Brain (organoid and tissue), 16 donors: ENCODE measurements at places on chromosomes 1 and 21.

GRCh38 chr1:34844252-34844634 is 15.3 kb downstream of the SMIM12 start:
- DNase-seq, result no peak

DNA sequence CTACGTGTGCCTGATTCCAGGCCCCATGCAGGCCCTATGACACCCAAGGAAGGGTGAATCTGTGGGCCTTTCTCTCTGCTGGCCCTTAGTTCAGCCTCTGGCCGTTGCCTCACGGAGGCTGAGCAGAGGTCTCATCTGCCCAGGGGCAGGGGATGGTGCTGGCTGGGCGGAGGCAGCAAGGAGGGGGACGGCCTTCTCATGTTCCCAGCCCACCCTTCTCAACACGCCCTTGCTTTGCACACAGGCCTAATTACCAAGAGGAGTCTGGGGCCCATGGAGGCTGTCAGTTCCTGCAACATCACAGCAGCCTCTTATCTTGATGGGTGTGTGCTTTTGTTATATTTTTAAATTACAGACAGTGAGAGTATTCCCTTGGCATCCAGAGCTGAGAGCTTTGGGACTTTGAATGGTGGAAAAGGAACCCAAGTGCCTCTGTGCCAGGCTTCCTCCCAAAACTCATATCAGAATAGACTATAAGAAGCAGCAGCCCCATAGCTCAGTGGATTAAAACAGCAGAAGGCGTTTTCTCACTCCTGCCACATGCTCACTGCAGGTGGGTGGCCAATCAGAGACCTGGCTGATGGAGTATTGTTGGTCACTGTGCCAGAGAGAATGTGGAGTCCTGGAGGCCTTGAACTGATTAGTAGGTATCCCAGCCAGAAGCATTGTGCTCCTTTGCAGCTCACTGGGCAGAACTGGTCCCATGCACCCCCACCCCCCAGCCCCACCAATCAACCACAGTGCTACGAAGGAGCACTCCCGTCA is 164.9 kb downstream of the CAMTA1 start:
- DNase-seq, result no peak

DNA sequence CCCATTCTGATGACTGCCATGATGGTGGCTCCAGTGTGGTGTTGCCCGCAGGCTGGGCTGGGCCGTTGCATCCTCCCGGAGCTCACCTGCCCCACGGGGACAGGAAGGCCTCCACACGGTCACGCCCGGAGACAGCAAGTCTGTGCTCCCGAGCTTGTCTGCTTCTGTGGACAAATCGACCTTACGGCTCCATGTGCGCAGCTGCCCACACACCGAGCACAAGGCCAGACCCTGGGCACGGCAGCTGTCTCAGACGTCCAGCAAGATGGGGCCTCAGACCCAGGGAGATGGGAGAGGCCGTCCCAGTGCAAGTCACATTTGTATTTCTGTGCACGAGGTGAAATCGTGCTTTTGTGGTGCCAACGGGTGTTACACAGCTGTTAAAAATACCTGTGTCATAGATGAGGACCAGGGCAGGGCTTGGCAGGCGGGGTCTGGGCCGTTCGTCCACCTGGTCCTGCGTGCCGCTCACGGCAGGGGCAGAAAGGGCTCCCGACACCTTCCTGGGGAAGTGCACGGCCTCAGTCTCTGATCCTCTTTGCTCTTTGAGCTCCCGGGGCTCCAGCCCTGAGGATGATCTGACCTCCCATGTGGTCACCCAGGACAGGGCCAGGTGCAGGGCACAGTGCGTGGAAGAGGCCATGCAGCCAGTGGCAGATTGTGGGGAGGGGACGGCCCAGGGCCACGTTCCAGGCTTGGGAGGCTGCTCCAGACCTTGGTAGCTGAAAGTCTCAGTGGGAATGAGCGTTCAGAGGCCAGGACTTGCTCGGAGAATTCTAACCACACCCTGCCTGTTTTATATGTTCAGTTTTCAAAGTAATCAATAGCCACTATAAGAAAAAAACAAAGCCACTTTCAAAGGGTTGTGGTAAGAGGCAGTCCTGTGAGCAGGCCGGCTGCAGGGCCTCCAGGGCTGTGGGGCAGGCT is 13.5 kb downstream of the COL6A1 start:
- no peak for DNase-seq

GRCh38 chr1:38028671-38029070 is 16.1 kb downstream of the UTP11 start:
- DNase-seq, result peak; percentile 68

DNA sequence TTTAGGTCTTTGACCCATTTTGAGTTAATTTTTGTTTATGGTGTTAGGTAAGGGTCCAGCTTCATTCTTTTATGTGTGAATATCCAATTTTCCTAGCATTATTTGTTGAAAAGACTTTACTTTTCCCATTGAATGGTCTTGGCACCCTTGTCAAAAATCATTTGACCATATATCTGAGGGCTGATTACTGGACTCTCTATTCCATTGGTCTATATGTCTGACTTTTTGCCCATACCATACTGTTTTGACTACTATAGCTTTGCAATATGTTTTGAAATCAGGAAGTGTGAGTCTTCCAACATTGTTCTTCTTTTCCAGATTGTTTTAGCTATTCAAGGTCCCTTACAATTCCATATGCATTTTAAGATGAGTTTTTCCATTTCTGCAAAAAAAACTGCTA is 11.4 kb upstream of the CCSAP start:
- DNase-seq, result no peak

DNA sequence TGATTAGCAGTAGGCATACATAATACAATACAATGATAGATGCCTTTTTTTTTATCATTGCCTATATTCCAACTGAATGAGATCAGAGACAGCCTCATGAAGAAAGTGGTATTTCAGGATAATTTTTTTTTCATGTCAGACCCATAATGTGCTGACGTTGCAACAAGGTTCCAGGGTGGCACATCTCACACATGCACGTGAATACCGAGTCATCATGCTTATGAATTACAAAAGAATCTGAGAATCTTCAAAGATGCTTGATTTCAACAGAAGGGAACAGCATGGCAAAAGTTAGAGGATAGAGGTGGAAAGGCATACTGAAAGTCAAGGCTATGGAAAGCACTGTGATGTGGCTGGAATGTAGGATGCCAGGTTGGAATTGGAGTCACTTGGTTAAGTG is 5.0 kb upstream of the RNF11 start:
- no peak for DNase-seq

DNA sequence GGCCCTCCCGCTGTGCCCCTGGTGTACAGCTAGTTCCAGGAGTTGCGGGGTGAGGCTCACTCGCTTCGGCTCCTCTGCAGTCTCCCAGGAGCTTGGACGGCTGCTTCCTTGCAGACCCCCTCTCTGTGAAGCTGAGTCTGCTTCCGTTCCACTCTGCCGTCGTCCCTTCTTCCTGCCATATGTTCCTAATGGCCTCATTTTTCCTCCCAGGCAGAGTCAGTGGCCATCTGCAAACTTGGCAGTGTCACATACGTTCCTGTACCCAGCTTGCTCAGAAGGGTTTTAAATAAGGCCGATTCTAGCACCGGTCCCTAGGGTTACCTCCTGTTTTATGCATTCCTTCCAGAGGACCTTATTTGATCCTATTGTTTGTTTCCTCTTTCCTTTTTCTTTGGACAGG is 21.3 kb downstream of the ACTL8 start:
- DNase-seq, result peak; percentile 57

- DNase-seq, result no peak
These were observed 126.3 kb upstream of the CXADR start for GRCh38 chr21:17386498-17386897.

- DNase-seq, result peak; percentile 72
These were observed 64.4 kb upstream of the BARHL2 start for GRCh38 chr1:90781534-90781933.

DNA sequence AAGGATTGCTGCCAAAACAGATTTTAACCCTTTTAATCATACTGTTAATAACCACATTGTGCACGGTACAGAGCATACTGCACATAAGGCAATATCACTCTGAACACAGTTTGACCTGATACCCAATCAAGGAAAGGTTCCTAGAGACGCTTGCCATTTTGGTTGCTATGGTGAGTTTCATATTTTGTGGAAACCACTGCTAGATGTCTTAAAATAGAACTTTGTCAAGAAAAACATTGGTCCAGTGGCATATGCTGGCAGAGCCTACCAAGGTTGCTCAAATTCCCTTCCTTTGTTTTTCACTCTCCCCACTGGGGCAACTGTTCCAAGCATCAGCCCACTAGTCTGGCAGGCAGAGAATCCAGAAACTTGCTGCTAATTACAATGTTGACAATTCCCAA is 114.8 kb upstream of the DPYD start:
- DNase-seq, result peak; percentile 55

GRCh38 chr1:218775501-218776021 is 398.1 kb upstream of the LYPLAL1 start:
- no peak for DNase-seq

GRCh38 chr1:206923009-206923960 is 1.5 kb upstream of the FCMR start:
- no peak for DNase-seq

DNA sequence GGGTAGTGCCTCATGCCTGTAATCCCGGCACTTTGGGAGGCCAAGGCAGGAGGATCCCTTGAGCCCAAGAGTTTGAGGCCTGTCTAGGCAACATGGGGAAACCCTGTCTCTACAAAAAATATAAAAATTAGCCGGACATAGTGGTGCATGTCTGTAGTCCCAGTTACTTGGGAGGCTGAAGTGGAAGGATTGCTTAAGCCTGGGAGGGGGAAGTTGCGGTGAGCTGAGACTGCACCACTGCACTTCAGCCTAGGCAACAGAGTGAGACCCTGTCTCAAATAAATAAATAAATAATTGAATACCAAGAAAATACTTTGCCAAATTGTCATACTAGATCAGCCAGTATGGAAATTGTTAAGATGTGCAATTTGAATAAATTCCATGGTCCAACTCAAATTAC is 5.9 kb upstream of the RBBP5 start:
- no peak for DNase-seq

DNA sequence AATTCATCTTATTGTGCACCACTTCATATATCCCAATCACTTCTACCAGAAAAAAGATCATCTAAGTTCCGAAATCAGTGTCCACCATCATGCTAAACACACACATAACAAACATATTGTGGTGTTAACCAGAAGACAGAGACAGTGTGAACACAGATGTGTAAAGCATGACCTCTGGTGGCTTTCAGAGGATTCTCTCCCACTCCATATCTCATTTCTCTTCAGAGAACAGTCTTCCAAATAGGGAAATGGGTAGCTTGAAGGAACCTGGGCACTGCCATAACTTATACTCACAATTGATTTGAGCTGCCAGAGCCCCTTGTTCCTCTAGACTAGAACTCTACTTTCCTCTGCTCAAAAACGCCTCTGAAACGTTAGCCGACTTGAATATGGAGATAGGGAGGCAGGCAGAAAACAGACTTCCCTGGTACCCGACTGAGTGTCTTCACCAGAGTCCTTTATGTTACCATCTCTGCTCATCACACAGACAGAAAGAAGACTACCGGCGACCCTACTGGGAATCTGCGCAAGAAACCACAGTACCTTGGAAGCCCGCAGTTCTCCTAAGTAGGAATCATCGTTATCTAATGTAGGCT is 1.8 kb upstream of the ELAPOR1 start:
- peak; percentile 59 for DNase-seq

DNA sequence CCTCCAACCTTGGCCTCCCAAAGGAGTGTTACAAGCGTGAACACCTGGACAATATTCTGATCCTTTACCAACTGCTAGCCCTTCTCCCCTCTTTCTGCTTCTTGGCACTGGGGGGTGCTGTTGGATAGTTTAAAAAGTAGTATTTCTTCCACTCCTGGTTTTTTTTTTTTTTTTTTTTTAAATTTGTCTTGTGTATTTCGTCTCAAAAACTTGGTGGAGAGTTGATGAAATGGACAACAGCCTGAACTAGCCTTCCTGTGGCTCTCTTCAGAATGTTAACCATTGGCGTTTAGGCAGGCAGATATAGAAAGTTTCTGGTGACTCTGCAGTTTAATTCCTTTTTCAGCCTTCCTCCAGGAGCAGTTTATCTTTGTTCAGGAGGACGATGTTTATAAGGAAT is 69.7 kb upstream of the USP24 start:
- peak; percentile 47 for DNase-seq

GRCh38 chr1:198925567-198925966 is 286.7 kb downstream of the PTPRC start:
- no peak for DNase-seq

DNA sequence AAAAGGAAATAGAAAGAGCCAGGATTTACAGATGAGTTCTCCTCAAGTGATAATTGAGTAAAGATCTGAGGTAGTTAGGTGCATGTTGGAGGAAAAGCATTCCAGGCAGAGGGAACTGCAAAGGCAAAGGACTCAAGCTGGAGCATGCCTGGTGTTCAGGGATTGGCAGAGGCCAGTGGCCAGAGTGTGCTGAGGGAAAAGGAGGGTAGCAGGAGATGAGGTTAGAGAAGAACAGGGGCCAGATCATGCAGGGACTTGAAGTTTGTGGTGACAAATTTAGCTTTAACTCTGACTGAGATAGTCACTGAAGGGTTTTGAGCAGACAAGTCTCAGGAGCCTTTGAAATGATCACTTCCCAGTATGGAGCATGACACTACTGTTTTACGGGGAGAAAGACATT is 19.0 kb upstream of the GTF2B start:
- no peak for DNase-seq

DNA sequence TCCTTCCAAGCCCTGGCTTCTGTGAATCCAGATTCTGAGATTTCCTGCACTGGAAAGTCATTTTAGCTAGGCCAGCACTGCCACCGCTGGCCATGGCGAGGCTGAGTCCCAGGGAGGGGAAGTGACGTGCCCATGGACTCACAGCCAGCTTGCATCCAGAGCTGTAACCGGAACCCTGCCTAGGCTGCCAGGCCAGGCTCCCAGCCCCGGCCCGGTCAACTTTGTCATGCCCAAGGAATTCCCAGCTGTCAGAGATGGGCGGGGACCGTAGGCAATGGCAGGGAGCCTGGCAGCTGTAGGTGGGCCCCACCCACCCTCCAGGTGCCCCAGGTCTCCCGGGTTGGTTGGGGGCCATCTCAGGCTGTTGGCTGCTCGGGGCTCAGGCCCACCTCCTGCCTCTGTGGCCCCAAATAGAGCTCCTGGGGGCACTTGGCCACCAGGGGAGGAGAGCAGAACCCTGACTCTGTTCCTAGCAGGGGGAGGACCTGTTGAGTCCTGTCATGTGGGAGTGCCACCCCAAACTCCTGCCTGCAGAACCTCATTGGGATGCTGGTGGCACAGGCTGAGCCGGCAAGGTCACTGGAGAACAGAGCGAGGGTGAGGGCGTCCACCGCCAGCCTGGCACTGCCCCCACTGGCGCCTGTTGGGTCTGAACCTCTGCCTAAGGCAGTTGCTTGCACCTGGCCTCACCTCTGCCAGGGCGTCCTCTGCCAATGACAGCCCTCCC is 57.8 kb downstream of the FOXO6 start:
- no peak for DNase-seq

- DNase-seq, result no peak
These were observed 2.6 kb upstream of the FTCD start for GRCh38 chr21:46157987-46158451.

GRCh38 chr1:24043345-24044032 is 63.4 kb upstream of the SRSF10 start:
- DNase-seq, result no peak
